ENCODE measurements at places on chromosomes 2 and 18.
A peak's percentile ranks its signal among the peaks of the same experiment; 100 is the strongest.

DNA sequence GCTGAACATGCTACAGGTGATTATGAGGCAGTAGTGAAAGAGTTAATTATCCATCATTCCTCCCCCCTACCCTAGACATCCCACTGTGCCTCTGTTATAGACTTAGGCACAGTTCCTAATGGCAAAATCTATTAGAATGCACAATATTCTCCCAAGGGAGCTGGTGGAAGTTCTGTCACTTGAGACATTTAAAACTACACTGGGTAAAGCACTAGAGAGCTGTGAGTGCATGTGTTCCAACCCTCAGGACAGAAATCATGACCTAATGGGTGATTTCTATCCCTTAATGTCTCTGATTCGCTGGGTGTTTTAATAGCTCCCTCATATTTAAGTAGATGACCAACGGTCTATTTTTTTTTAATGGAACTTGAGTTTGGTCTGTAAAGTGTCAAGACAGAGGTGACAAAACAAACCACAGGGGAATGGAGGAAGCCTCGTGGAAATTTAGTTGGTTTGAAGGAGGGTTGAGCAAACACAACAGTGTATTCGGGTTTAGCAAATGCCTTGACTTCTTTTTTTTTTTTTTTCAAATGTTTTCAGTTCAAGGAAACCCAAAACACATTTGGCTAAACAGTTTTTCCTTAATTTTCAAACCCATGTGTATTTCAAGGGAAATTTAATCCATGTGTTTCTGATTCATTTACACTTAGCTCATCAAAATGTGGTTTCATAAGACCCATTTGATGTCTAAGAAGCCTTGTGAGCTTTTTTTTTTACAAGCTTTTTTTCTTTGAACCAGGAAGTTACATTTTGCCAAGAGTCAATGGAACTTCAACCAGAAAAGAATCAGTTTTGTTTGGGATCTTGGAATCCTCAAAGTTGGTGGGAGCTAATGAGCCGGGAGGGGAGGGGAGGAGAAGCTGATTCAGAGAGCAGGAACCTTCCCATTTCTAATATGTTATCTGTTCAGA, 665.1 kb upstream of the ZEB2 start:
- no peak for DNase-seq

GRCh38 chr18:49491857-49492693, 5.0 kb upstream of the C18orf32 start:
- DNase-seq, result peak; percentile 82

DNA sequence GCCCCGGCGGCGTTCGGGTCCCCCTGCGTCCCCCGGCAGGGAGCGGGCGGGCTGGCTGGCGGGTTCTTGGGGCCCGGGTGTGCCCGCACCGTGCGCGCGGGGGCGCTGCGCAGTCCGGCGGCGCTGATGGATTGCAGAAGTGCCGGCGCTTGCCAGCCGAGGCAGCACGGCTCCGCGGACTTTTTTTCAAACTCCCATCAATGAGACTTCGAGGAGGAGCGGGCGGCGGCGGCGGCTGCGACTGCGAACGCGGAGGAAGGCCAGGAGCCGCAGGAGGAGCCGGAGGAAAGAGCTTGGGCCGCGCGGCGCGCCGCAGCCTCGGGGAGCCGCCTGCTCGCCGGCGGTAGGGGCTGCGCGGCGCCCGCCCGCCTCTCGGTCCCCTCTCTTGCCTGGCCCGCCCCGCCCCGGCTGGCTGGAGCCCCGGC, at the start of gene GLI2:
TSS of gene GLI2 (plus strand) at position 123 of the 425 bp plus-strand sequence. CDS start 61,453 bp downstream, outside the sequence.
- DNase-seq, result peak; percentile 86

DNA sequence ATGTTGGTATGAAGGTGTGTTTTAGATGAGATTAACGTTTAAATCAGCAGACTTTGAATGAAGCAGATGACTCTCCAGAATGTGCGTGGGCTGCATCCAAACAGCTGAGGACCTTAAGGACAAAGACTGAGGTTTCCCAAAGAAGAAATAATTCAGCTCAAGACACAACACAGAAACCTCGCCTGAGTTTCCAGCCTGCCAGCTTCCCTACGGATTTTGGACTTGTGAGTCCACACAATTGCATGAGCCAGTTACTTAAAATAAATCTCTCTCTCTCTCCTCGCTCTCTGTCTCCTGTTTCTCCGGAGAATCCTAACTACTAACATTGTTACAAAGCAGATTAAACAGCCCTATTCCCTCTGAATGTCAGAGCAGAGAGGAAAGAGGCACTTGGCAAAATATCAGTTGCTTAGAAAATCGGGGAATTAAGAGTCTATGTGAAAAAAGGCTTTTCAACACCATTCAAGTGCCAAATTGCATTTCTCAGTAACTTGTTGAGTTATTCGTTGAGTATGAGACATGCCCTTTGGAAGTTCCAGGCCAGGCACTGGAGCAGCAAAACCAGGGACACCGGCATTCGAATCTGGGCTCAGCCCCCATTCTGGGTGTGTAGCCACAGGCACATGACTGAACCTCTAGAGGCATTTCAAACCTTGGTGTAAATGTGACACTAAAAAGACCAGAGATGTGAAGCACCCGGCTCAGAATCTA, 174.6 kb upstream of the PID1 start:
- peak; percentile 75 for DNase-seq

DNA sequence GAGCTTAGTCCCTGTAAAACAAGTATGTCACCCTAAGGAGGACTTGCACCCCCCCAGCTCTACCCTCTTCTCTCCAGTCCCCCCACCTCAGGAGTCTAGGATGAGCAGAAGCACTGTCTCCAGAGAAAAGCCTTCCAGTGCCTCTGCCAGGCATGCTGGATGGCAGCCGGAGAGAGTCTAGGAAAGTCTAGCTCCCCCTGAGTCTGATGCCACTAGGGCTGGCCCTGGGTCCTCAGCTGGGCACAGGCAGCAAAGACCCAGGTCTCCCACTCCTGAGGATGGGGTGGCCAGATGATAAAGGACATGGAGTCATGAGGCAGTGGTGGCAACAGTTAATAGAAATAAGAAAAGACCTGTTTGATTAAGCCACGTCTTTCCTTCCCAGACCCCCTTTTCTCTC, 225.6 kb downstream of the CYP26B1 start:
- no peak for DNase-seq

DNA sequence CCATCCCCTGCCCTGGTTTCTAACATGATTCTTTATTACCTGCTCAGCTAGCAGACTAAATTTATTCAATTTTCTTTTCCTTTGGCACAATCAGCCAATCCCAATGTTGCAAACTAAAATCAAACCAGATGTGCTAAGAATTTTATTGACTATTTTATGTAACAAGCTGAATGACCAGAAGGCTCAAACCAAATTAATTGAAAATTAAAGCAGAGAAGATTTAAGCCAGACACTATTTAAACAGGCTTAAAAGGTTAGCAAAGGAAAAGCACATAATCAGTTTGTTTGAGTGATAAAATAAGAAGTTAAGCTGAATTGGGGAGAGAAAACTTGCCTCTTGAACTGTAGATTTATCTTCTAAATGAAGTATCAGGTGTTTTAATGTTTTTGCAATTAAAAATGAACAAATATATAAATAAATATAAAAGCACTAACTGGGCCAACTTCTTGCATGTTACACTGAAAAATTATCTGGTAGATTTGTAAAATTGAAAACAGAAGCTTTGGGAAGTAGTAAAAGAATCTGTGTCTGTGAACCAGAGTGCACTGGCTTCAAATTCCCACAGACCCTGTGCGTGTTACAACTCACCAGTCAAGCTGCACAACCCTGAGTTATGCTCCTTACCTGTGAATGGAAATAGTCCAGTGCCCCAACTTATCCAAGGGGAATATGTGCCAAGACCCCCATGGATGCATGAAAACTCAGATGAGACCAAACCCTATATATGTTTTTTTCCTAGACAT, 283.4 kb downstream of the CNTNAP5 start:
- DNase-seq, result no peak

- no peak for DNase-seq
Observed at GRCh38 chr18:47882641-47883040, 47.8 kb downstream of the SMAD2 start.

DNA sequence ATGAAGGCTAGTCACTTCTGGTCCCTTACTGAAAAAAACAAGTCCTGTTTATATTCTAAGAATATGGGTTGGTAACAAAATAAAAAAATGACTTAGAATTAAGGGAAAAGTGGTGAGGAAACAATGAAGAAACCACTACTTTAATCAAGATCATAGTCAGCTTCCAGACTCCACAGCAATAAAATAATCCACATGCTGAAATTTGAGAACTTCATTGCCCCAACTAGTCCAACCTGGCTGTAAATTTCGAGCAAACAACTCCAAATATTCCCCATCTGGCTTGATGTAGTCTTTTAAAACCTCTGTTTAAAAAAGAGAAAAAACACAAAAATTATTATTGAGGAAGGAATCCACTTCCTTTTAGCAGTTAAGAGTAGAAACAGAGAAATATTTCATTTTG, 32.5 kb downstream of the METTL4 start:
- no peak for DNase-seq

DNA sequence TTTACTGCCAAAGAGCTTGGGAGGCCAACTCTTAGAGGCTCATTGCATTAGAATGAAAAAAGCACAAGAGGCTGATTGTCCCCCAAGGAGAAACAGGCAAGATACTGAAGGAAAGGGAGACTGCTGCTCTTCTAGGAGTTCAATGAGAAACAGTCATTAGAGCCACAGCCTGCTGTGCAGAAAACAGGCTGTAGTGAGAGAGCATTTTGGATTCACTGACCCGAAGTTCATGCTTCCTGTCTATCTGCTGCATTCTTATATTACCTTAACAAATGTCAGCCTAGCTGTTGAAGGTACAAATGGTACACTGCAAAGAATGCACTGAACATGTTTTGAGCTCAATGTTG, 423.3 kb downstream of the SETBP1 start:
- DNase-seq, result no peak

GRCh38 chr18:63505566-63506335, 29.0 kb downstream of the SERPINB5 start:
- no peak for DNase-seq

DNA sequence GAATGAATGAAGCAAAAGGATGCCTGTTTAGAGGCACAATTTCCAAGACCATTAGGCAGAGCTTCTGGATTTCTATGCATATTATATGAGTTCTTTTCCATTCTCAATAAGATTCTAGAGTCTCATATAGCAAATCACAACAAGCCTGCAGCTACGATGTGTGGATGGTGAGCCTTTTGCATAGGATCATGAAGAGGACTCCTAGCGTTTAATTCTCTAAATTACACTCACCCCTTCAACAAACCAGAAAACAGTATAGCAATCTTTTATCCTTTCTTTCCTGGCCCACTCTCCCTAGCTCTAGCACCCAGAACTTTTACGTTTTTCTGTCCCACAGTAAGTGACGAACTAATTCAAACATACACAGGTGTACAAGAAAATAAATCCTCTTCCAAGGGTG, 293.1 kb upstream of the KLHL29 start:
- DNase-seq, result no peak

DNA sequence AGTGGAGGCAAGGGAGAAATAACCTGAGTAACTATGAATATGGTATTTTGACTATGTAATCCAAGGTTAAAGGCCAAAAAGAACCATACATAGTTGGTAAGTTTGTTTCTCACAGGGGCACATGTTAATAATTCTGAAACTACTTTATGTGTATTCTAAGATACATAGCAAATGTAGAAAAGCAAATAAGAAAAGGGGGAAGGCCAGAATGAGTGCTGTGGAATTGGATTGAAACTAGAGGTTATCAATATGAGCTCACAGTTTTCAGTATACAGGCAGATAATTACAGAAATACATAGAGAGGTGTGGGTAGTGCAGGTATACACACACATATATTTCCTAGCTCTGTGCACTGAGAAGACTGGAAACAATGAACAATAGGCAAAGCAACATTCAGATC, 13.7 kb downstream of the INO80C start:
- DNase-seq, result no peak

DNA sequence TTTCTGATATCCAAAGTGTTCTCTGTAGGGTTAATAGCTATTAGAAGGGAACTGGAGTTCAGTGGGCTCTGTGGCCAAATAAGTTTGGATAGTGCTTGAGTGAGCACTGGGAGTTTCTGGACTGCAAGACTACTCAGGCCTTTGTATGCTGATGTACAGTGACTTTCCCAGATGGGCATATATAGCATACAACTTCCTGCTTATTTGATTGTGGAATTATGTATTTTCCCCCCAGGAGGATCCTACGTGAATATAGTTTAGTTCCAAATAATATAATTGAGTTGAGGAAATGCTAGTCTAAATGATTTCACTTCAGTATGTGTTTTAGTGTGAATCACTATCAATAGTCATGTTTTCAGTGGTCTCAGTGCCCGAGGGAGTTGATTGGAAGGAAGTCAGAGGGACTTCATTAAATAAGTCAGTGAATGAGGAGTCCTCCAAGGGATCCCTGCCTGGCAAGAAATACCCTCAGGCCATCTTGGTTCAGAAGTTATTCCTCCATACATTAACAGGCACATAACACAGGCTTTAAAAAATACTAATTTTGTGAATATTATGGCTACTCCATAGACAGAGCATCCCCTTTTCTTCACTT, 251.4 kb downstream of the PRKCE start:
- no peak for DNase-seq

DNA sequence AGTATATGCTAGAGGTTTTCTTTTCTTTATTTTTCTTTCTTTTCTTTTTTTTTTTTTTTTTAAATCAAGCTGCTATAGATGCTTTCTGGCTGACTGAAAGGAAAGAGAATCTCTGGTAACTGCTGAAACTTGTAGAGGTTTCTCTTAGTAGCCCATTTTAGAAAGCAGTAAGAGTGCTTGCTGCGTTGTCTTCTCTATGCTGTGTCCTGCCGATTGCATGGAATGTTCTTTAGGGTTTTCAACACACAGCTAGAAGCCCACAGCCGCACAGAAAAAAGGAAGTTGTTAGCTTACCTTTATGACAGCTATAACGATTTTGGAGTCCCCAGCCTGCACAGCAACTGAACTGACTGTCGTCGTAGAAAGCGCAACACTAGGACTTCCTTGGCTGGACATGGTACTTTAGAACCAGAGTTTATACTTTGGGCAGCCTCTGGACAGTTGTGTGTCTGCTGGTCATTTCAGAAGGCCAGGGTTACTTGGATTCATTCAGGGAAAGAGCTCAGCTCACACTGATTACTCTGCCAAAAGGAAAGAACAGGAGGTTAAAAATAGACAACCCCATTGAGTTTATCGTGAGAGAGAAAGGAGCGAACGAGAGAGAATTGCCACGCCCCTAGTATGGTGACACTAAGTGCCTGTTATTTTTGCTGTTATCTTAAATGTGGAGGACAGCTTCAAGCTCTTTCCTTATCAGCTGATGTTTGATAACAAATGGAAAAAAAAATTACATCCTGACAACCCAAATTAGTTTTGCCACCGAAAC, at the start of gene CCDC141:
TSS of gene CCDC141 (minus strand) at position 592 of the 766 bp plus-strand sequence. CDS start at position 396, 196 bp downstream.
- no peak for DNase-seq

GRCh38 chr2:60991644-60992043, 25.9 kb upstream of the PEX13 start:
- no peak for DNase-seq

- peak; percentile 71 for DNase-seq
Observed at GRCh38 chr2:231605607-231606091, 13.0 kb downstream of the TEX44 start.

GRCh38 chr2:63124850-63125249, 74.2 kb downstream of the OTX1 start:
- no peak for DNase-seq

- no peak for DNase-seq
Observed at GRCh38 chr2:74671479-74671878, 17.4 kb downstream of the SEMA4F start.
